ENCODE measurements at places on chromosomes 4 and X.
A peak's percentile ranks its signal among the peaks of the same experiment; 100 is the strongest.

- DNase-seq: peak; percentile 4
These were observed 70.2 kb upstream of the PRPS2 start for GRCh38 chrX:12721042-12721441.

- DNase-seq: peak; percentile 11
These were observed 292.4 kb downstream of the SLC7A11 start for GRCh38 chr4:137949746-137950145.

- no peak for DNase-seq
These were observed 14.1 kb upstream of the RTL3 start for GRCh38 chrX:78673246-78673645.

GRCh38 chrX:13028871-13029636 is 15.4 kb downstream of the FAM9C start:
- DNase-seq: peak; percentile 62

GRCh38 chr4:14568351-14568750 is 433.9 kb upstream of the CPEB2 start:
- DNase-seq: no peak

- DNase-seq: no peak
These were observed 92.9 kb upstream of the TLL1 start for GRCh38 chr4:165779950-165780670.

DNA sequence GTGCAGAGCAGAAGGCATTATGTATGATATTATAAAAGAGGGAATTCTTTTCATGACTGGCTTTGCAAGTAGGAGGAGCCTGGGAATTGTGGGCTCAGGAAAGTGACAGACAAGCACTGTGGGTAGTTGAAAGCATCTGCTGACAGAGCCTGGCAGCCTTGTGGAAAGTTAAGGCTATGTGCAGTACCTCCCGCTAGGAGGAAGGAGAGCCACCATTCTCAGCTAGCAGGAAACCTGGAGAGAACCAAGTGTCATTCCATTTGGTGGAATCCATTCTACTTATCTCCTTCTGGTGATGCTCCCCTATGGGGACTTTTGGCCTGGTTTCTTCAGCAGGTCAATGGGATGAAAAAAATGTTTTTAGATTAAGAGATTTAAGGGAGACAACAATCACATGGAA is 81.8 kb downstream of the ASB9 start:
- DNase-seq: no peak

DNA sequence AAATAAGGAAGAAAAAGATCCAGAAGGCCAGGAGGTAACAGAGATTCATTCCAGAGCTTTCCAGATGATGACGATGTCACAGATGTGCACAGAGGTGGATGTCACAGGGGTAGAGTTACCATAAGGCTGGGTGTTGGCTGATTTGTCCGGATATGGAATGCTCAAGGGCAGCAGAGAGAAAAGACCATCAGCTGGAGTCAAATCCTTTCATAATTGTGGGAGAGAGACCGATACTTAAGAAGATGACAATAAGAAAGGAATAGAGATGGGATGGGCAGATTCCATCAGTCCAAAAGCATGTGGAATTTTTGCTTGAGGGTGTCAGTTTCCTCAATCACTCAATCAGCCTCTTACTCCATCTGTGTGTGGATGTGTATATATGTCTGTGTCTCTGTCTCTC is 150.4 kb downstream of the CENPC start:
- no peak for DNase-seq

DNA sequence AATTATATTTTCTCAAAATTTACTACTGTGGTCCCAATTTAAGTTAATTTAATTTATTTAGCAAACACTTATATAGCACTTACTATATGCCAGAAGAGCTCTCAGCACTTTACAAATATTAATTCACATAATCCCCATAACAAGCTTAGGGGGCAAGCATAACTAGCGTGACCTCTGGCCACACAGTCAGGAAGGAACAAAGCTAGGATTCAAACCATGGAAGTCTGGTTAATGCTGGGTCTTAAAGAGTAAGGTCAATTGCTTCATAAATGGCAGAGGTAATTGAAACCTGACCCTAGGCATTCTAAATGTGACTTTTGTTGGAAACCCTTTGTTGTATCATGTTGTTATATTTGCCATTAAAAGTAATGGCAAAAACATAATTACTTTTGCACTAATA is 279.5 kb upstream of the EMCN start:
- no peak for DNase-seq

- DNase-seq: no peak
These were observed 62.0 kb upstream of the CLNK start for GRCh38 chr4:10746371-10747171.

- DNase-seq: peak; percentile 50
These were observed 106.3 kb upstream of the BOD1L1 start for GRCh38 chr4:13733817-13734216.

DNA sequence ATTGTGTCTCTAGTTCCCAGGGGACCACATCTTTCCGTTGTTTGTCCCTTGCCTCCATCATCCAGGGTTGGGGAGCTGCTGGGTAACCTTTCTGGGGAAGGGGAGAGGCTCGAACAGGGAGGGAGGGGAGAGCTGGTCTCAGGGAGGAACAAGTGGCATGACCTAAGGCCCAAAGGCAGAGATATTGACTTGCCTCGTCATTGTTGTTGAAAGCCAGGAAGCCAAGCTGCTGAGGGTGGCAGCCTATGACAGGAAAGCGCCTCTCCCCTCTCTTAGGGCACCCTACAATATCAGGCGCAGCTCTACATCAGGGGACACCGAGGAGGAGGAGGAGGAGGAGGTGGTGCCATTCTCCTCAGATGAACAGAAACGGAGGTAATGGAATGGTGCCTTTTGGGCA is 20.8 kb downstream of the ZNF185 start:
- DNase-seq: no peak

- DNase-seq: no peak
These were observed 242.3 kb upstream of the PPARGC1A start for GRCh38 chr4:24131954-24132673.

DNA sequence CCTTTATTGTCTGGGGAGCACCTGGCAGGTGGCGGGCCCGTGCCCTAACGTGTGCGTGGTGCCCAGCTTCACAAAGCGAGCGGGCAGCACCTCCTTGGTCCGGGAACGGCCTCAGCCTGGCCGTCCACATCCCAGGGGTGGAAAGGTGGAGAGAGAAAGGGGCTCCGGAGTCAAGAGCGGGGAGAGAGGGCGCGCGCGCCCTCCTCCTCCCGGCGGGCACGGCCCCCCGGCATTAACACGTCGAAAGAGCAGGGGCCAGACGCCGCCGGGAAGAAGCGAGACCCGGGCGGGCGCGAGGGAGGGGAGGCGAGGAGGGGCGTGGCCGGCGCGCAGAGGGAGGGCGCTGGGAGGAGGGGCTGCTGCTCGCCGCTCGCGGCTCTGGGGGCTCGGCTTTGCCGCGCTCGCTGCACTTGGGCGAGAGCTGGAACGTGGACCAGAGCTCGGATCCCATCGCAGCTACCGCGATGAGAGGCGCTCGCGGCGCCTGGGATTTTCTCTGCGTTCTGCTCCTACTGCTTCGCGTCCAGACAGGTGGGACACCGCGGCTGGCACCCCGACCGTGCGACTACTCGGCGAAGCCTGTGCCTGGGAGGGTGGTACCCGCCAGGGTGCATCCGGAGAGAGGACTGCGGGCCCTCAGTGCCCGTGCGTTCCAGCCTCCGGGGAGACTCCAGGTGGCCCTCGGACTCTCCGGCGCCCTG is at the start of gene KIT:
TSS of gene KIT (plus strand) at position 407 of the 701 bp plus-strand sequence. CDS start at position 465, 58 bp downstream.
- DNase-seq: peak; percentile 13

GRCh38 chrX:44025555-44025954 is 52.4 kb upstream of the NDP start:
- peak; percentile 47 for DNase-seq

DNA sequence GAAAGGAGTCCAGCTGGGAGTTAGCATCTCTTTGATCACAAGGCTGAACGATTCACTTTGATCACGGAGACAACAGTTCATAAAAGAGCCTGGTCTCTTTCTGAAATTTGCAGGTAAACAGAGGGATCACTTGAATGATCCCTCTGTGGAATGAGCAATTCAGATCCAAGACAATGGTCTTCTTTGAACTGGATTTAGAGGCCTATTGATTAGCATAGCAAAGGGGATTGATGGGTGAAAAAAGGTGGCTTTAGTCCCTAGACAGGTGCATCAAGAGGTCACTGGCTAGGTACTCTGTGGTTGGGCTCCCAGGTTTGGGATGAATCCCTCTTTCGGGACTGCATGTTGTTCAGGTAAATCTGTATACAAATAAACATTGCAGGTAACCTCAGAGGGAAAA is 223.8 kb upstream of the TAPT1 start:
- DNase-seq: no peak

DNA sequence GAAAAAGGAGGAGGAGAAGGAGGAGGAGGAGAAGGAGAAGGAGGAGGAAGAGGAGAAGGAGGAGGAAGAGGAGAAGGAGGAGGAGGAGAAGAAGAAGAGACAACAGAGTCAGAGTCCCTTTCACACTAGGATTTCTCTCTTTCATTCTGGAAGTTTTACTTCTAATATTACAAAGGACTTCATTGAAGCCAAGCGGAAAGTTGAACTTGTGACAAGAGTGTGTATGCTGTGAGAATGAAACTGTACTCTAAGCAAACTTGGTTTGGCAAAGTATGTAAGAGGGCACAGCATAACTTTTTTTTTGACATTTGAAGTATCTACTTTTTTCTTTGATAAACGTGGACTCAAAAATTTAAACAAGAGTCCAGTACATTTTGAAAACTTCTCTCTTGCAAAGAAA is 48.0 kb downstream of the CXCL8 start:
- DNase-seq: no peak

- DNase-seq: no peak
These were observed 13.4 kb downstream of the DHRSX start for GRCh38 chrX:2487366-2487765.

DNA sequence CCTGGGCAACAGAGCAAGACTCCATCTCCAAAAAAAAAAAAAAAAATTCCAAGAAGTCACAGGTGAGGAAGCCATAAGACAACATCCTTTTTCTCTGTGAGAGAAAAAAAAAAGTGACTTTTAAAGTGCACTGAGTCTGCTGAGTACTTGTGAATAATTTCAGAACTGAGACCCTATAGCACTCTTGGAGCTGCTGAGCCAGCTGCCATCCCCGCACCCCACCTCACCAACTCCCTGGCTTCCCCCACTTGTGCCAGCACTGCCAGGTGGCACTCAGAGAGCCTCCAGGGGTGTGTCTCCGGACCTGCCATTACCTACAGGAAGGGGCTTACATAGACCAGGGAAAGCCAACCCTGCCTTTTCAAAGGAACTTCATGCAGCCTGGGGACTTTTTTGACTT is 39.2 kb upstream of the HS3ST1 start:
- no peak for DNase-seq

DNA sequence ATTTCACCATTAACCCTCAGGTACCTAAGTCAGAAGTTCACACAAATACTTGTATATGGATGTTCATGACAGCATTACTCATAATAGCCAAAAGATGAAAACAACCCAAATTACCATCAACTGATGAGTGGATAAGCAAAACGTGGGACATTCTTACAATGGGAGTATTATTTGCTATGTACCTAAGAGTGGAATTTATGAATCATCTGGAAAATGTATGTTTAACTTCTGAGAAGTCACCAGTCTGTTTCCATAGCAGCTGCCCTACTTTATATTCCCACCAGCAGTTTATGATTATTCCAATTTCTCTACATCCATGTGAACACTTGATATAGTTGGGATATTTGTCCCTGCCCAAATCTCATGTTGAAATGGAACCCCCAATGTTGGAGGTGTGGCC is 1478.9 kb downstream of the PCDH19 start:
- DNase-seq: no peak

DNA sequence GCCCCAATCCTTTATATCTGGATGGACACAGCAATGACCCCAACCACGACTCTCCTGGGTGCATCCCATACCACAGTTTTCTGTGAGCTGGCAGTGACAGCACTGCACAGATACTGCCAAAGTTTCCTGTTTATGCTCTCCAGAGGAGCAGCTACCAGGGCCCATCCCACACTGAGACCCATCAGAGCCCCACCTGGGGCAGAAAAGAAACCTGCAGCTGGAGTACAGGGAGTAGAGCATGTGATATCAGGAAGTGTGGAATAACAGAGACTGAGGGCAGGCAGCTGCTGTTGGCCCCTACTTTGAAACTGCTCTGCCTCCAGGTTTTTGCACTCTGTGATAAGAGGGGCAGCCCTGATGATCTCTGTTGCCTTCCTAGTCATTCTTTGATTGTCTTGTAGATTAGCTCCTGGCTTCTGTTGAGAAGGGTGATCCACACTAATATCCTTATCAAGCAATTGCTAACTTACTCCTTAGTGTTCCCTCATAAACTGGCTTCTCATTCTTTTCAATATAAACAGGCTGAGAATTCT is 526.3 kb upstream of the TECRL start:
- no peak for DNase-seq

DNA sequence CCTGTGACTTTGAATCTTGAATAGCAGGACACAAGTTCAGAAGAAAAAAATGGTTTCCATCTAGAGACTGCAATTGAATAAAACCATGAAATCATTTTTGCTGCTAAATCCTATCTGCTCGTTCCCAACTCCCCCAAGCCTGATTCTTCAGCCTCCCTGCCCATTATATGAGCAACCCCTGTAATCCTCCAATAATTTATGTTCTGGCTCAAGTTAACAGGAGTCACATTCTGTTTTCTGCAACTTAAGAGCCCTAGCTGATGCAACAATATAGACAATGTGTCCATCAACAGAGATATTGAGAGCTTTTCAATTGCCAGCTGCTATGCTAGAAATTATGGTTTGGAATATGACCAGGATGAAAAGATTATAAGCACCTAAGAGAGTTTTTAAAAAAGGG is 84.1 kb downstream of the LDB2 start:
- no peak for DNase-seq

DNA sequence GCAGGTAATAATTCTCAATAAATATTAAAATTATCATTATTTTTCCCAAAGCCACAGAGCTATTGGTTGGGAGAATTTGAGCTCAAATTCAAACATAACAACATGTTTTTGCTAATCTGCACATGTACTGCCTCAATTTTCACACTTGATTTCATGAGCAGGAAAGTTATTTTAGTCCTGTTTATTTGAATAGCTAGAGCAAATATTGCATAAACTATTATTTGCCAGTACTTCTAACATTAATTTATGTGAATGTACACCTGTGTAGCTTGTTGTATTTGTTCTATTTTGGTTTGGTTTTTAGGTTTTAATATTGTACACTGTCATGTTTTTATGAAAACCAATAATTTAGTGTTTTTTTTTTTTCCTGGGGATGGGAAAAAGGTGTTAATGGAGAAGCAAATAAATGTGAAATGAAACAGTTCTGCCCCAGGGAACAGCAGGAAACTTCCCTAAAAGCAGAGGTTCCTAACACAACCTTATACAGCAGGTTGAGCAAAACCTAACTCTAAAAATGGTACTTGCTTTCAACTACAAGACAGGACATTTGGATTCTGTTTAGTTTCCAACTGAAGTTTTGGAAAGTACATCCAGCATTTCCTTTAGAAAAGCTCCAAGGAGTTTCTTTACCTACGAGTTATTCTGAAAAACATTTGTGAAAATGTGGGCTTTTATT is 99.4 kb downstream of the SYNPO2 start:
- DNase-seq: no peak

- no peak for DNase-seq
These were observed 334.4 kb downstream of the DHX15 start for GRCh38 chr4:24249972-24250371.

DNA sequence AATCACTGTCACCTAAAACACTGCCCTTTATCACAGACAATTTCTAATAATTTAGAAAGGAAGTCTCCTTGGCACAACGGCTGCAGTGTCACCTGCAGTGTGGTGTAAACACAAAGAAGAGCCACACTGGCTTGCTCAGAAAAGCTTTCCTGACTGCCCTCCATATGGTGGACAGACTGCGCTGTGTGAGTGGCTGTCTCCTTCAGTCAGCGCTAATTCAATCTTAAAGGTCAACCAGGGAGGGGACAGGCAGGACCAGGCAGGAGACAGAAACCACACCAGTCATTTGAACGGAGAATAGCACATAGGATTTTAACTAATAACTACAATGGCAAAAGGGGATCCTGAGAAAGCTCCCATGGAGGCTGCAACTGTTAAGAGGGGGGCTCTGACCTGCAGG is 132.1 kb downstream of the NSUN7 start:
- DNase-seq: no peak
